ENCODE measurements at places on chromosomes 5 and 9.

DNA sequence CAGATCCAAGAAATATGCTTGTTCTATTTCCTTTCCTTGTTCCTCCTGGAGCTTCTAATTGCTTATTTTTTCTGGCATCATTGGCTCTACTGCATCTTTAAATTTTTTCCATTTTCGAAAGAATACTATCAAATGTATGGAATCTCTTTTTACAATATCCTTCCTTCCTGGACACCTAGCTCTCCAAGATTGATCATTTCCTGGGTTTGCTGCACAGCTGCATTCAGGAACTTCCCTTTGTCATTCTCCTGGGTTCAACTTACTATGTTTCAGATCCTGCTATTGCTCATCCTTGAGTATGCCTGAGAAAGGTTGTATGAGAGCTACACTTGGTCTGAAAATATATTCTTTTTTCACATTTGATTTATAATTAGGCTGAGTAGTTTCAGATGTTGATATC lies 73.7 kb upstream of the ERCC6L2 start:
- peak; percentile 85 for DNase-seq

GRCh38 chr9:122071715-122072114 lies 21.4 kb downstream of the TTLL11 start:
- no peak for DNase-seq

DNA sequence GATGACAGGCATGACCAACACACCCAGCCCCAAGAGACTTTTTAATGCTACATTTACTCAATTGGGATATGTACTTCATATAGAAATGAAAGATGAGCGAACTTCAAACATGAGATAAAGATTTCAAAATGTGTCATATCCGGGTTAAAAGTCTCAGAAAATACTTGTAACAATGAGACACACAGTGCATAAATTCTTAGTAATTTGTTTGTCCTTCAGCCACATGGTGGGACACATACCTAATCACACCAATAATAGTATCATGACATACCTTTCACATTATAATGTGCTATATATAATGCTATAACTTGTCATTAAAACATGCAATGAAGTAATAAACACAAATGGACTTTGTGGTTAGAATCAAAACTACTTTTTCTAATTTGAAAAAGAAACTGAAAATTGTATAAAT lies 204.7 kb upstream of the RFX3 start:
- no peak for DNase-seq

DNA sequence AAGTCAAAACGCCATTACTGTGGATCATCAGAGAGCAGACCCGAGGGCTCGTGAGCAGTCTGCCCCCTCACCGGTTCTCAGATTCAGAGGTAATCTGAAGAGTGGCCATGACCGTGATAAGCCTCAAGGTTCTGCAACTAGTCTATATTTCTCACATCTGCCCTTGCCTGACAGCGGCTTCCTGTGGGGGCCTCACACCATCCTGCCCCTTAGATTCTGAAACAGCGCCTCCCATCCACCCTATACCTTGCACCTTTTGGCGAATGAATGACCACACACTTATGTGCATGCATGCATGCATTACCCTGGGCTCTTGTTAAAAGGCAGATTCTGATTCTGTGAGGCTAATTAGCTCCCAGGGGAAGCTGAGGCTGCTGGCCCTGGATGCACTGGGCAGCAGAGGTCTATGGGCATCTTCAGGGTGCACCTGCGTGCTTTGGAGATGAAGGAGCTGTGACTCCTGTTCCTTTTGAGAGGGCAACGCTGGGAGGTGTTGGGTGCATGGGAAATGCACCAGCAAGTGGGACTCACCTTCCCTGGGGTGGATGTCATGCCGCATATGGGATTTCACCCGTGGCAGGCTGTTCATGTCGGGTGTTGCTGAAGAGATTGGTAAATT lies 7.8 kb upstream of the GADD45G start:
- no peak for DNase-seq

DNA sequence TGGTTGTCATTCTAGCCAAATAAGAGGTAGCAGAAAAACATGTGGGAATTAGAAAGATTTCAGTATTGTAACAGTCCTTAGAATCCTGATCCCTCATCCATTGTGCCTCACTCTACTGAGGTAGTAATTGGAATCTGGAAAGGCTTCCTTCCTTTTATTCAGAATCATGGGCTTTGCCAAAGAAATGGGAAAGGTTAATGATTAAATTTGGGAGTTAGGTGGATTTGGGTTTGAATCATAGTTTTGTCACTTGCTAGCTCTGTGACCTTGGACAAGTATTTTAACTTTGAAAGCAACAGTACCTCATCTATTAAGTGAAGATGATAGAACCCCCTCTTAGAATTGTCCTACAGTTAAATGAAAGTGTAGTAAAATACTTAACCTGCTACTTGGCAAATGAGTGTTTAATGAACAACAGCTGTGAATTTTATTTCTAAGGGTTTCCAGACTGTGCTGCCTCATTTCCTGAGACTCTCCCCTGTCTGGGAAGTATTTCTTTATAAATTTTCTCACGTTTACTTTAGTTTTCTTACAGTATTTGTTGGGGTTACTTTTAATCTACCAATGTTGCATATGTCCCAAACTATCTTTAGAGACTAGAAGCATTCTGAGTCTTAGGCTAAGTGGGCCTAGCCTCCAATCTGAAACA lies 11.7 kb downstream of the SPDL1 start:
- no peak for DNase-seq

DNA sequence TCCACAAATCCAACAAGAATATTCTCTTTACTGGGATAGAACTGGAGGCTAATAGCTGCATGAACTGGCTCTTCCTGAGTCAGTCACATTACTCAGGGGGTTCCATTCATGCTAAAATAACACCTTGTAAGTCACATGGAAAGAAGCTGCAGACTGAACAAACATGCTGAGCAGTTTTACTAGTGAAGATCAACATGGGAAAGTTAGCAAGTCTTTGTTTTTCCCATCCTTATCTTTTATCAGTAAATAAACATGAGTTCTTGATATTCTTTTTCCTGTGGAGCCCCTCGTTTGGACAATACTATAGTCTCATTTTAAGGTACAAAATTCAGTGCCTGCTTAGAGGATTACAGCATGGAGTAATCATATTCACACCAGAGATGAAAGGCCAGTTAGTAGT lies 43.7 kb upstream of the TEK start:
- no peak for DNase-seq

- DNase-seq = peak; percentile 25
These were observed 215.2 kb upstream of the SNX2 start for GRCh38 chr5:122559676-122560075.

DNA sequence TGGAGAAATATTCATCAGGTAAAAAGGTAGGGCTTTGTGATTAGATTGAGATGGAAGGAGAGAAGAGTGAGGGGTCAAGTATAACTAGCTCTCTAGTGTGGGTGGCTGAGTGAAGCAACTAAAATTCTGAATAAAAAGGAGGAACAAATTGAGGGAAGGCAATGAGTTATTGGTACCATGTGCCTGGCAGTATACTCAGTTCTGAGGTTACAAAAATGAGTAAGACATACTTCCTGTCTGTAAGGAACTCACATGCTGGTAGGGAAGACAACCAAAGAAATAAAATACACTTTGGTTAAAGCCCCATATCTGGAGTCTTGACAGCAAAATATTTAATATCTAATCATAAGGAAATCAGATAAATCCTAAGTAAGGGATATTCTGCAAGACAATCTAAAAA lies 476.8 kb upstream of the C9orf72 start:
- no peak for DNase-seq

DNA sequence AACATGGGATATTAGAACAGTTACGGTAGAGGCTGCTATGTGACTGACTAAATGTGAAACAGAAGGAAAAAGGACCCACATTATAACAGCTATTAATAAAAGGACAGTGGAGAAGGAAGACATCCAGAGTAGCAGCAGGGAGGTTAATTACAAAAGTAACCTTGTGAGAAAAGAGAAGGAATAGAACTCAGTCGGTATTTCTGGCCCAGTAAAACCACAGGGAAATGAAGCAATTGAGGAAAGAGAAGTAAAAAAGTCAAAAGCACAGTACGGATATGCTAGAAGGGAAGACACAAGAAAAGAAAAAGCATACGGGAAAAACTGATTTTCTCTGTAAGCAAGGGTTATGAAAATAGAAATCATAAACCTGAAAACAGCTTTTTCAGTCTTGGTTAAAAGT lies 164.7 kb downstream of the RFX3 start:
- no peak for DNase-seq

DNA sequence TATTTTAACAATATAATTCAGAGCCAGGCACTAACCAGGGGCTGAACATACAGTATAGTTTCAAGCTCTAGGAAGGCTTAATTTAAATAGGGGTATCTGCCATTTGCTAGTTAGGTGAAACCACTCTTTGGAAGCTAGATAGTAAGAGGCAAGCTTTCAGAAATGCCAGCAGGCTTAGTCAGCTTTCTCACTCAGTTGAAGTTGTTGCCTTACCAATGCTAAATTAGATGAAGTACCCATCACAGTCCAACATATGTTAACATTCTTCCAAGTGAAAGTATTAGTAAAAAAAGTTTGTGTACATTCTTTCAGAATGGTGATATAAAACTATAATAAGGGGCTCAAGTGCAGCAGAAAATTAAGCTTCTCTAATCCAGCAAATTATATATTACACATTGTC lies 215.0 kb downstream of the CNTLN start:
- DNase-seq = no peak

DNA sequence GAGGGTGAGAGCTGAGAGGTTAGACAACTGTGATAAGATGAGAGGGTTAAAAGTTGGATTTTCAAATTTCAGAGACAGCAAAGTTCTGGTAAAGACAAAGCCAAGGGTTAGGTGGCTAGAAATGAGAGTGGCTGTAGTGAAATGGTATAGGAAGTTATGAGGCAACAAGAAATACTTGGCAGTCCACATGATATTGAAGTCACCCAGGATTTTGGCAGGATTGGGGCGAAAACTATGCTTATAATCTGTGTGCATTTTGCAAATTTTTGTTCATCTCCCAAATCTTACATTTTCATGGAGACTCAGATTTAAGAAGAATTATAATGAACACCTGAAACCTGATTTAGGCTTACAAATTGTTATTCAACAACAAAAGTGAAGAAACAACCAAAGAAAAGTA lies 35.6 kb downstream of the C9 start:
- no peak for DNase-seq

DNA sequence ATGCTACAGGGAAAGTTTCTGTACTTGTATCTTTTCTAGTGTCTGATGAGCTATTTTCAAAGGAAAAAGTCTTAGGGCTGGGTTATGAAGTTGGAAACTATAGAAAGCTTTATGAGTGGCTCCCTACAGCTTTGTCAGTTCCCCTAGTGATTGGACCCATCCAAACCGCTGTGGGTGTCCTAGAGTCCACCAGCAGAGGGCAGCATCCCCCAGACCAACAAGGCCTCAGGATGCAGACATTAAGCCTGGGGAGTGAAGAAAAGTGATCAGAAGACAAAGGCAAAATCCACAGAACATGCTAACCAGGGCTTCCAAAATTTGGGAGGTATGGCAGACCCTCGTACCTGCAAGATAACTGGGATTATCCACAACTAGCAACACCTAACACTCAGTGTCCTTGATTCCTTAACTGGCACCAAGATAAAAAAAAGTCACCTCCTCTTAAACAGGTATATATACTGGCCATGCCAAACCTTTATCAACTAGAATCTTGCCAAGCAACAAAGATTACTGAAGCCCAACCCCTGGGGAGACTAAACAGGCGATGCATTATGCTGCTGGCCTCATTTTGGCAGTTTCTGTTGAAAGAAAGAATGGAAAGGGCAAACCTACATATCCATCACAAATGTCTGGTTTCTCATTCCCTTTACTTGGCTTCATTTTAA lies 110.4 kb upstream of the NR5A1 start:
- DNase-seq = peak; percentile 61

DNA sequence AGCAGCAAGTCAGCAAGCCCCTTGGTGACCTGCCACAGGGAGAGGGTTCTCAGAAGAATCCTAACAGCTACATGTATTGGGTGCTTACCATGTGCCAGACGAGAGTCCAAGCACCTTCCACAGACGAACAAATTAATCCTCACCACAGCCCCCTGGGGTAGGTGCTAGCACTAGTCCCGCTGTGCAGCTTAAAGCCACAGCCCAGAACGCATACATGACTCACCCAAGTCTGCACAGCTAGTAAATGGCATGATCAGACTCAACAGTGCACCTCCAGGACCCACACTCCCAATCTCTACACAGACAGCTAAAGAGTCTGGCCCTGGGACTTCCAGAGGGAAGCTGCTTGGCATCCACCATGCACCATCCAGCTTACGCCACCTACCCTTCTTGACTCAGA lies 111.5 kb downstream of the PAX5 start:
- no peak for DNase-seq

DNA sequence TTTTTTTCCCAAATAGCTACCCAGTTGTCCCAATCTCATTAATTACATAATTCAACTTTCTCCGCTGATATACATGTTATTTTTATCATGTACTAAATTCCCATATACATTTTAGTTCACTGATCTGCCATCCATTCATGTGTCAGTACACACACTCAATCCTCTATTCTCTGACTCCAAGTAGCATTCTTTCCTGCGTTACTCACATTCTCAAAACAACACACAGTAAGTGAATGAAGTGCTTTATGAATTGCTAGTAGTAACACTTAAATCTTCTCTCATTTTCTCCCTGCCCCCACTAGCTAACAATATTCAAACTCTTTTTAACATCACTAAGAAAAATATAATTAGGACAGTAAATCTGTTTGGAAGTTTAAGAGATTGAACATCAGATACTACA lies 8.9 kb downstream of the ZNF366 start:
- DNase-seq = peak; percentile 51

DNA sequence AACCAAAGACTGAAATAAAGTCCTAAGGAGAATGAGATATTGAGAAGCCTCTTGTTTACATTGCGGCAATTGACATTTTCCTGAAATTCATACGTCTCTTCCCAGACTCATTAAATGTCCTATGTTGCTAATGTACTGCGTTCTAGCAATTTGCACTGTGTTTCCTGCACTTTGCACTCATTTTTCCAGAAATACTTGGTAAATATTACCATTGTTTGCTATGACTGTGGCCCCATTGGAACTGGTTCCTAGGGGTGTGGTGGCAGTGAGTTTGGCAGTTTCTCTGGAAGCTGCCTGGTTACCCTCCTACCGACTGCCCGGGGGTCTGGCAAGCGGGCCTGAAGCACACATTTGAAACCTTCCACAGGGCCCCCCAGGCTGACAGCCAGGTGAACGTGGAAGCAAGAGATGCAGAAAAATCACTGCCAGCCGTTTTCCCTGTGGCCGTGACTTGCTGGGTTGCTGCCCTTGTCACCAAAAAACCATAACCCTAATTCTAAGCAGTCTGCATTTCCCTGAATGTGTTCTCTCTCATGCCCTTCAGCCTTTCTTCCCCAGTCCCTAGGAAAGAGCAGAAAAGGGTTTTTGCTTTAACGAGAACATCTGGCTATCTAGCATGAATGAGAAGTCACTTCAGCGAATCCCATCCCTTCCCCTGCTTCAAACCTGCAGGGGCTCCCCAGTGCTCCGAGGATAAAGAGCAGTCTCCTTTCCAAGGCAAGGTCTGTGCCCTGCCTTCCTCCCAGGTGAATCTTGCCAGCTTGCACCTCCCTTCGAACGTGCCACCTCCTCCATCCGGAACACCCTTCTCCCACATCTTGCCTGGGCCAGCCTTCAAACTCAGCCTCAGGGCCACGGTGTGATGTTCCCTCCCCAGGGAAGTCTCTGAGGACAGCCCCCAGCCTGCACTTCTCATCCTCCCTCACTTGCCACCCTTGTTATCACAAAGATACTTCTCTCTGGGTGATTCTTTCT lies 84.2 kb downstream of the AK8 start:
- no peak for DNase-seq

Data from kidney capillary endothelial cell (primary cell).